CD4-positive, alpha-beta T cell treated with Interleukin-12 subunit alpha and Interleukin-12 subunit beta, for 1 hour (primary cell): ENCODE measurements at places on chromosomes 12 and 14.

GRCh38 chr12:28898038-28898437 lies 251.0 kb upstream of the FAR2 start:
- no peak for DNase-seq

GRCh38 chr12:21456291-21456780 lies 18.9 kb downstream of the PYROXD1 start:
- DNase-seq = peak; percentile 72

DNA sequence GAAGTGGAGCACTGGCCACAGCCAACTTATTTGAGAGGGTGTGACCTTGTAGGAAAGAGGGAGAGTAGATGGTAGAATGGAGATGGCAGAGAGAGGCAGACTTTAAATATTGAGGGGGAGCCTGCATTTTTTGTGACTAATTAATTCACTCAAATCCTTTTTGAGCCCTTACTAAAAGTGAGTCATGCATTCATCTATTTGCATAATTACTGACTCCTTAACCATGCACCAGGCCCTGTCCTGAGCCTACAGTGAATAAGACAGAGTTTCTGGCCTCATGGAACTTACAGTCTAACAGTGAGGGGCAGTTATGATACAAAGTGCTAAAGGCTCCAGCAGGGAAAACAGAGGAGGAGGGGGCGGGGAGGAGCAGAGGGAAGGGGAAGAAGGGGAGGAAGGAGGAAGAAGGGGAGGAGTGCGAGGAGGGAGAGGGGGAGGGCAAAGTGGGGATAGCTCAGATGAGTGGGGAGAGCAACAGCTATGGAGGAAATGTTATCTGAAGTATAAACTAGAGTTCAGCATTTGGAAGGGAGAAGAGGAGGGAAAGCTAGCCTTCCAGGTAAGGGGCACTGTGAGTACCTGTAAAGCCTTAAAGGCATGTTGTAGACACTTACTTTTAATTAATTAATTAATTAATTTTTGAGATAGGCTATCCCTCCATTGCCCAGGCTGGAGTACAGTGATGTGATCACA lies 7.5 kb upstream of the CTDSP2 start:
- DNase-seq = no peak

DNA sequence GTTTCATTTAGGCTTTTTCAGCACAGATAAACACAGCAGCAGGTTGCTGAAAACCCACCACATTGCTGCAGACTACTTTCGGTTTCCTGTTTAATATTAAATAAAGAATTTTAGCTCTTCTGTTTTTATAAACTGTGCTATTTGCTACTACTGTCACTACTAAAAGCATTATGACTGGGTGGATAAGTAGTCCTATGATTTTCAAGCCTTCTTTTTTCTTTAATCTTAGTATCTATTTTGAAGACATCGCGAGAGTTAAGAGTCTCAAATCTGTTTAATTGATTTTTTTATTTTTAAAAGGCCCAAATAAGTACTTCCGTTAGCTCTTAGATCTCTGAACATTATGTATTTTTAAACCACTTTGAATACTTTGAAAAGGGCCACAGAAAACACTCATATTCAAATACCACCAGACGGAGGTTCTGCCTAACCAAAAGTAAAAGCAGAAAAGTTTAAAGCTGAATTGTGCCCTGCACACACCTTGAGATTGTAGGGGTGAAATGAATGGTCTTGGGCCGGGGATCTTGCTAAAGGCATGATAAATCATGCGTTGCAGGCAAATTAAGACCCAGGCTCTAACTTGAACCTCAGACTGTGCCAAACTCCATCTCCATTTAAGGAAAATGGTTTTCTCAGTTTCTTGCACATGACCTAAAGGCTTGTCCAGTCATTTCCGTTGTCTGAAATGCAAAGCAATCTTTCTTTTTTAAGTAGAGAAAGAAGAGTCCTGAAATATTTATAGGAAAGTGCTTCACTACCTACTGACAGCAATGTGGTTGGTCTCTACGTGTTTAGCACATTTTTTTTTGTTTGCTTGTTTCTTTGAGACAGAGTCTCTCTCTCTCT lies 13.6 kb upstream of the FOXN3 start:
- peak; percentile 61 for DNase-seq

- DNase-seq = no peak
Observed at GRCh38 chr14:81275305-81276072, 54.7 kb upstream of the GTF2A1 start.
